ENCODE measurements at places on chromosomes 1 and 21.

- no peak overlapping the region for H3K4me3 ChIP-seq
- no peak for DNase-seq
- H3K27ac ChIP-seq: no peak overlapping the region
- no peaks in the 10 kb centered on the region for H3K36me3 ChIP-seq
These were observed 21.4 kb downstream of the RGS8 start for GRCh38 chr1:182662956-182663355.

- no peak overlapping the region for H3K4me3 ChIP-seq
- H3K27ac ChIP-seq: no peak overlapping the region
- no peaks in the 10 kb centered on the region for H3K4me1 ChIP-seq
- H3K27me3 ChIP-seq: peaks cover 88% of the 10 kb centered on the region
- DNase-seq: no peak
These were observed 140.6 kb upstream of the GRIK3 start for GRCh38 chr1:37174876-37175275.

GRCh38 chr1:110857964-110858948 lies 14.7 kb upstream of the CD53 start:
- no peak for DNase-seq
- H3K36me3 ChIP-seq: peaks cover 5% of the 10 kb centered on the region
- H3K4me1 ChIP-seq: peaks cover 7% of the 10 kb centered on the region
- no peak overlapping the region for H3K4me3 ChIP-seq
- H3K27me3 ChIP-seq: peaks cover 10% of the 10 kb centered on the region
- H3K27ac ChIP-seq: no peak overlapping the region

- no peaks in the 10 kb centered on the region for H3K4me1 ChIP-seq
- no peak overlapping the region for H3K4me3 ChIP-seq
- no peak overlapping the region for H3K27ac ChIP-seq
These were observed 89.9 kb downstream of the WLS start for GRCh38 chr1:68142461-68142860.

DNA sequence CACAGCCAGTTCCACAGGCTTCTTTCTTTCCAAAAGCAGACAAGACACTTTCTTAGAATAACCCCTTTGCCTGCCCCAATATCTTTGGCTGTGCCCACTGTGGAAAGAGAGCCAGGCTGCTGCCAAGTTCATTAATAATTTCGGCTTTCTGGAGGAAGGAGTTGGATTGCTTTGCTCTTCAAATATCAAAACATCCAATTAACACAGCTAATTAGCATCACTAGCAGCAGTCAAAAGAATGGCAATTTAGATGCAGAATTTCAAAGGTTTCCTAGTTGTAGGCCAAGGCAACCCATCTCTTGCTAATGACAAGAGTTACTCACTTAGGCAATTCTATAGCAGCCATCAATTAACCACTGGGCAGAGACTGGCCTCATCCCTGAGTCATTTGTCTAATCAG lies 91.0 kb upstream of the SPATA6 start:
- peaks cover 29% of the 10 kb centered on the region for H3K27me3 ChIP-seq
- DNase-seq: no peak
- no peaks in the 10 kb centered on the region for H3K36me3 ChIP-seq

DNA sequence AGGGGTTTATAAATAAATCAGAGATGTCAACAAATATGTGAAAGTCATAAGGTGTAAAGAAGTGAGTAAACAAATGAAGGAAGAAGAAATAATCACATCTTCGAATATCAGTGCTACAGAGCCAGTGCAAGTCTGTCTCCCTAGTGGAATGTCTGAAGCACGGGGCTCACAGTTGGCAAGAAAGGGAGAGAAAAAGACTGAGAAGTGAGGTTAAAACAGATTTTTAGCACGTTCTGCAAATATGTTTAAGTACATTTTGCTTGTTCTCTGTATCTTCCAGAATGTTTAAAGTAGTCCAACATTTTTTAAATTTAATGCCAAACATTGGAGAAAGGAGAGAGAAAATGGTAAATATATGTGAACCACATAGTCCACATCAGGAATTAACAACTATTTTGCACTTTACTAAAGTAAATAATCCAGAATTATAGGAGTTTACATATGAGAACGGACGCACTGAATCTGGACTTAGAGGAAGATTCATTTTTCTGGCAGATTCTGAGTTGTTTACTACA lies 682.4 kb downstream of the LTN1 start:
- no peaks in the 10 kb centered on the region for H3K4me1 ChIP-seq
- DNase-seq: no peak
- H3K27ac ChIP-seq: no peak overlapping the region
- H3K27me3 ChIP-seq: no peaks in the 10 kb centered on the region
- no peaks in the 10 kb centered on the region for H3K36me3 ChIP-seq
- H3K4me3 ChIP-seq: no peak overlapping the region

DNA sequence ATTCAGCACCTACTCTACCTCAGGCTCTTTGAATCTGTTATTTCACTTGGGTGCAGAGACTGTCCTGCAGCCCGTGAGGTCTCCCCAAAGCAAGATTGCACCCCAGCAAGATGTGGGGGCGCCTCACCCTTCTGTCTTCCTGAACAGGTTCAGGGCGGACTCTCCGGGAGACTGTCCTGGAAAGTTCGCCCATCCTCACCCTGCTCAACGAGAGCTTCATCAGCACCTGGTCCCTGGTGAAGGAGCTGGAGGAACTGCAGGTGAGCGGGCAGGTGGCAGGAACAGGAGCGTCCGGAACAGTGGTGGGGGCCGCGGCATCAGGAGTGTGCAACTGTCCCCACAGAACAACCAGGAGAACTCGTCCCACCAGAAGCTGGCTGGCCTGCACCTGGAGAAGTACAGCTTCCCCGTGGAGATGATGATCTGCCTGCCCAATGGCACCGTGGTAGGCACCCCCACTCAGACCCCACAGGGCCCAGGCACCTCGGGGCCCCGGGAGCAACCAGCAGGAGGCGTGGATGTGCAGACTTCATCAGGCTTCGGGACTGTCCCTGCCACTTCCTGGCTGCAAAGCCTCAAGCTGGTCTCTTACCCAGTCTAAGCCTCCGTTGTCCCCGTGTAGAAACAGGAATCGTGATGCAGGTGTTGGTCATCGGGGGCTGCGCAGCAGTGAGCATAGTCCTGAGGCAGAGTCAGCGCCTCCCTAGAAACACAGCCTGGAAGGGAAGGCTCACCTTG lies 5.9 kb upstream of the MTFR1L start:
- no peaks in the 10 kb centered on the region for H3K36me3 ChIP-seq
- H3K27me3 ChIP-seq: no peaks in the 10 kb centered on the region
- H3K27ac ChIP-seq: no peak overlapping the region
- H3K4me3 ChIP-seq: no peak overlapping the region
- DNase-seq: no peak
- peaks cover 15% of the 10 kb centered on the region for H3K4me1 ChIP-seq

DNA sequence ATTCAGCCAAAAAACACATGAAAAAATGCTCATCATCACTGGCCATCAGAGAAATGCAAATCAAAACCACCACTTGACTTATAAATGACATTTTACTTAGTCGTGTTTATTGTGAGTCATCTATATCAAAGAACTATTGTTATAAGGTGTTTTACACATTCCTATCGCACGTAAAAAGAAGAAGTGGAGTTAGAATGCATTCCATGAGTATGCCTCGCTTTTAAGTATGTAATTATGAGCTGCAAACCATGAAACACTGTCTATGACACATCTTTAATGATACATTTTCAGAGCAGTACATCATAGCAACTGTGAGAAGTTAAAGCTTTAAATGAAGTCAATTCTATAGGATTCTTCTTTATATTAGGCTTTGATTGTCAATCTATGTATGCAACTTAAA lies 614.3 kb upstream of the ADAMTS5 start:
- H3K4me3 ChIP-seq: no peak overlapping the region
- DNase-seq: no peak

- no peaks in the 10 kb centered on the region for H3K36me3 ChIP-seq
- H3K4me1 ChIP-seq: peaks cover 2% of the 10 kb centered on the region
These were observed 328.8 kb downstream of the PLA2G4A start for GRCh38 chr1:187157552-187157951.

GRCh38 chr21:45551316-45551715 lies 9.1 kb upstream of the SLC19A1 start:
- no peaks in the 10 kb centered on the region for H3K36me3 ChIP-seq
- peak overlapping the region; percentile 91 for H3K4me3 ChIP-seq
- no peak for DNase-seq
- peaks cover 39% of the 10 kb centered on the region for H3K4me1 ChIP-seq
- peak overlapping the region; percentile 93 for H3K27ac ChIP-seq

GRCh38 chr21:44517175-44517899 lies 22.7 kb downstream of the KRTAP10-1 start:
- peaks cover 2% of the 10 kb centered on the region for H3K4me1 ChIP-seq
- no peak for DNase-seq
- H3K27me3 ChIP-seq: peaks cover 4% of the 10 kb centered on the region
- peak overlapping the region; percentile 41 for H3K27ac ChIP-seq
- H3K4me3 ChIP-seq: no peak overlapping the region

DNA sequence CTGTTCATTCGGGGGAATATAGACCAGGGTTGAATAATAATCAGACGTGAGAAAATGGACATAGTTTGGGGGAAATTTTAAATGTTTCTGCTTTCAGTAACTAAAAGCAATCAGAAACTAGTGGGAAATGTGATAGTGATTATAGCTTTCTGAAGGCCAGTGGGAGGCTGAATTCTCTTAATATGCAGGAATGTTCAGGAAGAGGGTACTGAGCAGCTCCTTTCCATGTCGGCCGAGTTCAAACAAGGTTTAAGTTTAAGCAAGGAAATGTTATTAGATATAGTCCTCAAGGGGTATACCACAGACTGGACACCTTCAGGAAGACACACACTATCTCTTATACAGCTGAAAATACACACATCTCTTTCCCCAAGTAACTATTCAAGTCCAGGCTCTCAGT lies 105.5 kb downstream of the HHAT start:
- no peak overlapping the region for H3K4me3 ChIP-seq
- H3K27me3 ChIP-seq: no peaks in the 10 kb centered on the region
- H3K36me3 ChIP-seq: peaks cover 7% of the 10 kb centered on the region
- DNase-seq: no peak
- H3K27ac ChIP-seq: no peak overlapping the region
- no peaks in the 10 kb centered on the region for H3K4me1 ChIP-seq

DNA sequence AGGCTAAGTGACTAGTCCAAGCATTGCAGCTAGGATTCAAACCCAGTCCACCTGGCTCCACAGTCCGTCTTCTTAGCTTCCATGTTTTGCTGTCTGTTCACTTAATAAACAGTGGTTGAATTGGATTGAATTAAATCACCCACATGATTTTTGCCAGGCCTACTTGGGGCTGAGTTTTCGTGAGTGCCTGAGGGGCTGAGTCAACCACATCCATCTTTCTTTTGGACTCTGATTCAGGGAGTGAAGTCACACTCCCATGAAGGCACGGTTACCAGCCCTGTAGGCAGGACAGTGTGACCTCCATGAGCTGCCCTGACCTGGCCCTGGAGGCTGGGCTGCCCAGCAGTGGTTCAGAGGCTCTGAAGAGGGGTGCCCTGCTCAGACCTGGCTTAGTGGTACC lies 123.7 kb downstream of the ACTL8 start:
- H3K27me3 ChIP-seq: peaks cover 35% of the 10 kb centered on the region
- H3K4me3 ChIP-seq: no peak overlapping the region
- H3K4me1 ChIP-seq: no peaks in the 10 kb centered on the region
- no peak overlapping the region for H3K27ac ChIP-seq

- H3K4me1 ChIP-seq: peaks cover 35% of the 10 kb centered on the region
- H3K36me3 ChIP-seq: peaks cover 1% of the 10 kb centered on the region
- no peak overlapping the region for H3K27ac ChIP-seq
These were observed 27.8 kb downstream of the UCK2 start for GRCh38 chr1:165855010-165855838.

GRCh38 chr1:27139980-27140379 lies 14.9 kb downstream of the SLC9A1 start:
- H3K27ac ChIP-seq: peak overlapping the region; percentile 66
- H3K27me3 ChIP-seq: no peaks in the 10 kb centered on the region
- no peak for DNase-seq
- no peaks in the 10 kb centered on the region for H3K36me3 ChIP-seq
- H3K4me1 ChIP-seq: peaks cover 44% of the 10 kb centered on the region

- peaks cover 35% of the 10 kb centered on the region for H3K27me3 ChIP-seq
- no peak for DNase-seq
- peak overlapping the region; percentile 71 for H3K4me3 ChIP-seq
These were observed 1.7 kb downstream of the TMEM125 start for GRCh38 chr1:43271186-43272118.

- no peak for DNase-seq
- no peak overlapping the region for H3K4me3 ChIP-seq
- peaks cover 20% of the 10 kb centered on the region for H3K4me1 ChIP-seq
- H3K27me3 ChIP-seq: no peaks in the 10 kb centered on the region
These were observed 44.8 kb downstream of the AGPAT3 start for GRCh38 chr21:43909741-43910400.

DNA sequence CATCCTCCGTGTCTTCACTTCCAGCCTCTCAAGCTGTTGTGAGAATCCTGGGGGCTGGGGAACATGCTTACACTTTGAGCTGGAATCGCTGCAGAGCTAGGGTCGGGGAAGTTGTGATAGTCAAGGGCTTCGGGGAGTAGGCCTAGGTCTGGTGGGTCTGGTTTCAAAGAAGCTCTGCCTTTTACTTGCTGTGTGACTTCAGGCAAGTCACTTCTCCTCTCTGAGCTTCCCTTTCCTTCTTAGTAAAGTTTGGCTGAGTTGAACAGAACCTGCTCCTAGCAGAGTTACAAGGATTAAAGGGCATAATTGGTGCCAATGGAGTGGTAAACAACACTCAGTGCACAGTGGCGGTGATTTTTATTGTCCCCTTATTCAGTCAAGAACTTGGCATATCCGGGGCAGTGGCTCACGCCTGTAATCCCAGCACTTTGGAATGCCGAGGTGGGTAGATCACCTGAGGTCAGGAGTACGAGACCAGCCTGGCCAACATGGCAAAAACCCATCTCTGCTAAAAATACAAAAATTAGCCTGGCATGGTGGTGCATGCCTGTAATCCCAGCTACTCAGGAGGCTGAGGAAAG lies 25.7 kb downstream of the ARHGEF19 start:
- DNase-seq: no peak
- no peak overlapping the region for H3K27ac ChIP-seq
- no peaks in the 10 kb centered on the region for H3K36me3 ChIP-seq

DNA sequence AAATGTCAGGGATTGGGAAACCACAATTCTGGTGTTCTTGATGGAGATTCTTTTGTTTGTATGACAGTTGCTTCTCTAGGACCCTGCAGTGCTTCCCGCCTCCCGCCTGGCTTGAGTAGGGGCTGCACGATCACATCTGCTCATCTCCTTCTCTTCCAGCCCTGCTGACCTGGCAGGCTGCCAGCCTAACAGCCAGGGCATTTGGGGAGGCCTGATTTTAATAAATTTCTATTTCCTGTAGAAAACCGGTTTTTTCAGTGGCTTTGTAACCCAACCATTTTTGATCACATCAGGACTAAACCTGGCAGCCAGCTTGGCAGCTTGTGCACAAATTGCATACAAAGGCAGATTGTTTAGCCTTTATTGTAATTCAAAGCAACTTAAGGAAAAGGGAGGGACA lies 78.9 kb downstream of the UBE2U start:
- H3K4me3 ChIP-seq: no peak overlapping the region
- no peaks in the 10 kb centered on the region for H3K36me3 ChIP-seq
- peaks cover 19% of the 10 kb centered on the region for H3K27me3 ChIP-seq
- H3K27ac ChIP-seq: no peak overlapping the region
- DNase-seq: no peak

- no peak overlapping the region for H3K4me3 ChIP-seq
- no peaks in the 10 kb centered on the region for H3K36me3 ChIP-seq
- peaks cover 39% of the 10 kb centered on the region for H3K27me3 ChIP-seq
- no peak for DNase-seq
- no peak overlapping the region for H3K27ac ChIP-seq
- no peaks in the 10 kb centered on the region for H3K4me1 ChIP-seq
These were observed 114.3 kb upstream of the GRIK3 start for GRCh38 chr1:37148663-37149062.
